ENCODE measurements at places on chromosomes 12 and 14.

GRCh38 chr14:102785595-102785963, 8.3 kb downstream of the TRAF3 start:
- no peak for DNase-seq

DNA sequence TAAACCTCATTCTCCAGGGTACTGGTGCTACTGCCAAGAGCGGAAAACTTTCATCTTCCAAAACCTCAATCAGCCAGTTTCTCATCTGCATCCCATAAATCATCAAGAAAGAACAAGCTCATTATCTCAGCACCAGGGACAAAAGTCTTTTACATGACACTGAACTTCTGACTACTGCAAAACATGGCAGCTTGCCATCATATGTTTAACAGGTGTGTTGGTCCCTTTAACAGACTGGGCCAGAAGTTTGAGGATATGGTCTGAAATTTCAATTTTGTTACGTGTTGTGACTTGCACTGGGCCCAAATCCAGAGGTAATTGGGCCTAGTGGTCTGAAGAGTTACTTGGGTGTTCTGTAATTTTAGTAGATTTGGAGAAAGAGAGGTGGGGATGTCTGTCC, 305.4 kb upstream of the SEL1L start:
- no peak for DNase-seq

- no peak for DNase-seq
Measured at GRCh38 chr14:69064596-69064995, 85.5 kb upstream of the ACTN1 start.

- no peak for DNase-seq
Measured at GRCh38 chr14:74207943-74208342, 31.3 kb upstream of the VSX2 start.

DNA sequence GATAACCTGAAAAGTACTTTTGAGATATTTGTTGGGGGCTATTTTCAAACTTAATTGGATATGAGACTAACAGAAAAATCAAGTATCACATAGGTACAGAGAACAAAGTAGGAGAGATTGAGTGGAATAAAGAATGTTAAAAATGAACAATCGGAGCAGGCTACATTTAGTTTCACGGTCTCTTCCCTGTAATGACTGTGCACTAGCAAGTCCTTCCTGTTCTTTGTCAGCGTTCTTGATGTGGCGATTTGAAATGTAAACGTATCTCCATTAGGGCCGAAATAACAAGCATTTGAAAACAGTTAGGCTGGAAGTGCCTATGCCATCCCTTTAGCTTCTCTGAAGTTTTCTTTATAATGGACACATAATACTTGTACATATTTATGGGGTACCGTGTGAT, 31.0 kb downstream of the SLC25A29 start:
- DNase-seq = no peak

DNA sequence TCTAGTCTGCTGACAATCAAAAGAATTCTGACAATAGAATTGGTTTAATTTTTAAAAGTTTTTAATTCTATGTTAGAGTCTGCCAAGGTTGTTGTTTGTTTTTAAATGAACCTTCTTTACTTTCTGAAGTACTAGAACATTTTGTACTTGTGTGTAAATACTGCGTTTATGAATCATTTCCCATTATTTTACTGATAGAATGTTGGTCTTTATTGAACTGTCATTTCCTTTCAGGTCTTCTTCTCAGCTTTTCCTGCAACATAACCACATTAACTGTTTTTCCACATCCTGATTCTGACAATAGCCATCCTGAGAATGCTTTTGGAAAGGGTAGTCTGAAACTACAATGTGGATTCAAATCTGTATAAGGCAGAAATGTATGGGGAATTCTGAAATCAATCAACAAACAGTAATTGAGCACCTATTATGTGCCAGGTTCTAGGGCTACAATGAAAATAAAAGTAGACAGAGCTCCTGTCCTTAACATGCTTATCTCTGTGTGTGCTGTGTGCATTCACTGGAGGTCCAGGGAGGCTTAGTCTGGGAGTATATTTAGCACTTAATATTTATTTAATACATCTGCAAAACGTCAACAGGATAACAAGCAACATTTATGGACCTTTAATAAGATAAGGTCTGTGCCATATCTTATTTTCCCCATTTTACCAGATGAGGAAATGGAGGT, 73.1 kb upstream of the SLC38A2 start:
- no peak for DNase-seq

DNA sequence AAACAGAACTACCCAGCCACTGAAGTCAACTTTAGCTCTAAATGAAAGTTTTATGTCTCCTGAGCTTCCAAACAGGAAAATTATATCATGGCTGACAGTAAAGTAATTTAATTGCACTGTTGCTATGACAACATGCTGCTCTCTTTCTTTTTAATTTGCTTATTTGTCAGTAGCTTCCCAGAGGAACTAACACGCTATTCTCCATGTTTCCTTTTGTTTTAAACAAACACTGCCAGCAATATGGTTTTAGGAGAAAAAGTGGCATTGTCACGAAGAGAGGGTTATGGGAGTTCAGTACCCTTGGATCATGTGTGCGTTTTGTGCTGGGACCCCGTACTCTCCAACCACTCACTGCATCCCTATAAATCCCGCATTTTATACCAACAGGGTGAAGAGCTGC, 1.9 kb downstream of the FOXN3 start:
- DNase-seq = no peak

DNA sequence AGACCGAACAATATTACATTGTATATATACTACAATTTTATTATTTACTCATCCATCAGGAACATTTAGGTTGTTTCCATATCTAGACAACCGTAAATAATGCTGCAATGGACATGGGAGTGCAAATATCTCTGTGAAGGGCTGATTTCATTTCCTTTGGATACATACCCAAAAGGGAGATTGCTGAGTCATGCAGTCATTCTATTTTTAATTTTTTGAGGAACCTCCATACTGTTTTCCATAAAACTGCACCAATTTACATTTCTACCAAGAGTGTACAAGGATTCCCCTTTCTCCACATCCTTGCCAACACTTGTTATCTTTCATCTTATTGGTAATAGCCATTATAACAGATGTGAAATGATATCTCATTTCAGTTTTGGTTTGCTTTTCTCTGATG, 84.7 kb downstream of the SLC41A2 start:
- no peak for DNase-seq

GRCh38 chr14:58730792-58731464, 93.2 kb downstream of the DACT1 start:
- no peak for DNase-seq

- no peak for DNase-seq
Measured at GRCh38 chr14:44979273-44979672, 17.3 kb downstream of the TOGARAM1 start.

GRCh38 chr14:35043046-35043445, 3.0 kb upstream of the FAM177A1 start:
- no peak for DNase-seq

- DNase-seq = no peak
Measured at GRCh38 chr12:104490850-104491249, 34.1 kb downstream of the CHST11 start.

DNA sequence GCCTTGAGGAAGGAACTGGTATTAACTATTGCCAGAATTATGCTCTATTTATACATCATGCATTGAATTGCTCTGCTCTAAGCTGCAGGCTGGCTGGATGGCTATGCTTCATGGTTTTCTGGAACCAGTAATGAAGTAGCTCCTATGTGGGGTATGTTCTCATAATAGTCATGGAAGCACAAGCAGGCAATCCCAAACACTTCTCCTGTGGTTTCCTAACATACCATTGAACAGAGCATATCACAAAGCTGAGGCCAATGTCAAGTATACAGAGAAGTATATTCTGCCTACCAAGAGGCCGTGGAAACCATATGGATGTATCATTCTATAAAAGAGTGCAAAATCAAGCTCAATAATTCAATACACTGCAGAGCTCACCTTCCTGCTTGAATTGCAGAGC, 1752.4 kb upstream of the FLRT2 start:
- DNase-seq = no peak

DNA sequence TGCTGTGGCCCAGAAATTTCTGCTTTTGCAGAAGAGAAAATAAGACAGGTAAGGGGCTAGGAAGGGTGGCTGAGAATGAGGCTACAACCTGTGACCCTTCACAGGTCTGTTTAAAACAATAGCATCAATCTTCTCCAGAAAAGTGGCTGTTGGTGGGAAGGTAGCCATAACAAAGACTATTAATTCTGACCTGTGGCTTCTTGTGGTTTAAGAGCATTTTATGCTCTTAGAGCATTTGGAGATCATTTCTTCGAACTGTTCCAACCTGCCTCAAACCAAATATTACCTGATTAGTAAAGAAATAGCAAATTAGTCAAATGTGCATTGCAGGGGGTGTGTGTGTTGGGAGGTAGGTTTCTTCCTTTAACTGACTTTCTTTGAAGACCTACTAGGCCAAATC, 15.2 kb upstream of the TCP11L2 start:
- no peak for DNase-seq

DNA sequence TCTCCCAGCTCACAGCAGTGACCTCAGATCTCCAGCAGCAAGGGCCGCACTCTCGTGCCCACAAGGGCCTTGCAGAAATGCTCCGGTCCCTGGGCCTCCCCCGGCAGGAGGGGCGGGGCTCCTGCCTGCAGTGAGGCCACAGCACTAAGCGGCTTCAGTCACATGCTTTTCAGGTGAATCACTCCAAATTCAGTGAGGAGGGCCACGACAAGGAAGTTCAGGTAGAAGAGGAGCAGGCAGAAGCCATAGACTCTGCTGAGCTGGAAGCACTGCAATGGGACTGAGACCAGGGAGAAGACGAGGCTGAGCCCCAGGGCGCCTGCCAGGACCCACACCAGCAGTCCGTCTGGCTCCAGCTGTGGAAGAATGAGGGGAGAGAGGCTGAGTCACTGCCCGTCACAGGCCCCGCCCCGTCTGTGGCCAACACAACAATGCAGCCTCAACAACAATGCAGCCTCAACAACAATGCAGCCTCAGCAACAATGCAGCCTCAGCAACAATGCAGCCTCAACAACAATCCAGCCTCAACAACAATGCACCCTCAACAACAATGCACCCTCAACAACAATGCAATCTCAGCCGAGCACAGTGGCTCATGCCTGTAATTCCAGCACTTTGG, 35.2 kb downstream of the SLC8B1 start:
- DNase-seq = no peak

DNA sequence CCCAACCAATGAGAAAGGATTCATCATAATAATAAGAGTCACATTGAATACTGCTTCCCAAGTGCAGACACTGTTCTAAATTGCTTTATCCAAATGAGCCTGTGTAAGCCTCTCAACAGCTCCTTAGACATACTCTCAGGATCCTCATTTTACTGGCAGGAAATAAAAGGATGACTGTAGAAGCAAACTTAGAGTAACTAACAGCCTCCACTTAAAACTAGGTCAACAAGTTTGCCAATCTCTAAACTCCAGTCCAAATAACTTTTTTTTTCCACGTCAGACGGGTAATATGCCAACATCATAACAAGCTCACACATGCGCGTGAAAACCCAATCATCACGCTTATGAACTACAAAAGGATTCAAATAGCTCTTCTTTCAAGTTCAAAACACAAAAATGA, 15.3 kb upstream of the DPF3 start:
- DNase-seq = no peak

DNA sequence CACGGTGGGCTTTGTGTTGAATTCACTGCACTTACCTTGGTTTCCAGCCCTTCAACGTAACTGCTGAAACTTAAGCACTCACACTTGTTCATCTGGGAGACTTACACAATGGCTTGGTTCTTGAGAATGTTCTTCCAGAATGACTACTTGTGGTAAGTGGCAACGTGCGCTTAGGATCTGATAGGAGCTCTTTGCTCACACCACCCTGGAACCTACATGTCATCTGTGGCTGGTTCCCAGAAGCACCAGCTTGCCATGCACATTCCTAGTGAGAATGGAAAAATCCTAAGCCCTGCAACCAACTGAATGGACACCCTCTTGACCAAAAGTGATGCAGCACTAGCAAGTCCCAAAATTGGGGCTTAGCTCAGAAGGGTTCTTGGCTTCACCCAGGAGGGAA, 59.0 kb upstream of the FAM181A start:
- no peak for DNase-seq

- DNase-seq = no peak
Measured at GRCh38 chr14:96710060-96710666, 87.0 kb upstream of the VRK1 start.

- no peak for DNase-seq
Measured at GRCh38 chr14:73180385-73180805, 44.1 kb downstream of the PSEN1 start.

DNA sequence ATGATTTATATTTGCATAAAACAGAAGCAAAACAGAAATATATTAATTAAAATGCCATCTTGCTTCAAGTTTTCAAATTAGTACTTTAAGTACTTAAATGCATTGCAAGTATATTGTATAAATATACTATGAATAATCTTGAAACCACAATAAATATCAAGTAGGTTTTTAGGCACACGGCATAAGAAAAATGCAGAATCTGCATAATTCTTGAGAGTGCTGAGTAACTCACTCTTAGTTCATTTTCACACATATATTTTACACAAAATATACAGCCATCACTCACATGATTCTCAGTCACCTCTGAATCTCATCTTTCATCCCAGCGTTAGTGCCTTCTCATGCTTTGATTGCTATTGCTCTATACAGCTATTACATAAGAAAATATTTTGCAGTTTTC, 51.9 kb downstream of the SLC6A15 start:
- DNase-seq = no peak

- no peak for DNase-seq
Measured at GRCh38 chr12:92648242-92649031, 54.4 kb upstream of the PLEKHG7 start.

- no peak for DNase-seq
Measured at GRCh38 chr14:49940808-49941421, 48.0 kb downstream of the ARF6 start.

GRCh38 chr12:130158754-130159059, 3.6 kb upstream of the FZD10 start:
- DNase-seq = no peak

DNA sequence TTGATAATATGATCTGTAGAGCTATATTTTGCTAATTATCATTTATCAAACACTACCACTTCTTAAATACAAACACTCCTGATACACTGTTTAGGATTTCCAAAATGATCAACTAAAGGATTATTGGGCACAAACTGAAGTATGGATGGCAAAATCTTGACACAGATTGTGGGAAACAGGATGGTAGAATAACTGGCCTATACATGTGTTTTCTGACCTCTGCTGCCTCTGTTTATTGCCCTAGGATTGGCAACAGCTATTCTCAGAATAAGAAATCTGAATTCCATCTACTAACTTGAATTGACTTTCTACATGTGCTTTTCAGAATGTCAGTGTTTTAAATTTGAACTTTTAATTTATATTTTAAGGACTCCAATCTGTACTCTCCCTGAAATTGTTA, 209.1 kb downstream of the MED13L start:
- no peak for DNase-seq

DNA sequence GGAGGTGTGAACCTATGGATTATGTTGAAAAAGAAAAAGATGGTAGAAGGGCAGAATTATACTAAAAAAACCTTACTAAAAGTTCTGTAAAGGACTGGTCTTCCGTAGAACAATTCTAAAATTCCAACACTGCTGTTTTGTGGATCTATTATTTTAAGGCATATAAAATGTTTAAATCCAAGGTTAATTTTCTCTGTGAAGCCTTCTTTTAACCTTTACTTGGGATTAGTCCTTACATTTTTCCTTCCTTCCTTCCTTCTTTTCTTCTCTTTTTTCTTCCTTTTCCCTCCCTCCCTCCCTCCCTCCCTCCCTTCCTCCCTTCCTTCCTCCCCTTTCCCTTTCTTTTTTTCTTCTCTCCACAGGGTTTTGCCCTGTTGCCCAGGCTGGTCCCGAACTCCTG, 4.9 kb upstream of the GTSF1 start:
- DNase-seq = no peak

- DNase-seq = no peak
Measured at GRCh38 chr12:15547691-15548090, 225.4 kb downstream of the PTPRO start.
